Left ventricle myocardium superior (tissue), 1 donor: ENCODE measurements at places on chromosomes 1 and 21. TPM values are rescaled to one million over a fixed set of nuclear protein-coding genes. Genes with fewer than 3 reads are reported as not detected.

DNA sequence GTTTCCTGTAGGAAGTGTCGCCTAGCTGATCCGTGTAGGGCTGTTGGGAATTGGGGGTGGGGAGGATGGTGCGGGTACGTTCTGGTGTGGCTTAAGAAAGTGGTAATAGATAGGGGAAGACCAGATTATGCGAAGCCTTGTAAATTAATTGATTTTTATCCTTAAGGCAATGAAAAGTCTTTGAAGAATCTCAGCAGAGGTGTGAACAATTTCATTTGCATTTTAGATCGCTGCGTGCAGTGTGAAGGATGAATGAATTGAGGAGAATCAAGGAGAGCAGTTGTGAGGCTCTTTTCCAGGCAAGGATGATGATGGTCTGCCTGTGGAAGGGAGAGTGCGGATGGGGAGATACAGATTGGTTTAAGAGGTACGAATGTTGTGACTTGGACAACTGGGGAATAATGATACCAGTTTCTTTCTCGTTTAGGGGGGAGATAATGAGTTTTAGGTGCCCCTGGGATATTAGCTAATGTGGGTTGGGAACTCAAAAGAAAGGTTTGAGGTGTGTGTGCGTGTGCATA is 813 bp upstream of the DEDD start:
- DNase-seq: no peak

DNA sequence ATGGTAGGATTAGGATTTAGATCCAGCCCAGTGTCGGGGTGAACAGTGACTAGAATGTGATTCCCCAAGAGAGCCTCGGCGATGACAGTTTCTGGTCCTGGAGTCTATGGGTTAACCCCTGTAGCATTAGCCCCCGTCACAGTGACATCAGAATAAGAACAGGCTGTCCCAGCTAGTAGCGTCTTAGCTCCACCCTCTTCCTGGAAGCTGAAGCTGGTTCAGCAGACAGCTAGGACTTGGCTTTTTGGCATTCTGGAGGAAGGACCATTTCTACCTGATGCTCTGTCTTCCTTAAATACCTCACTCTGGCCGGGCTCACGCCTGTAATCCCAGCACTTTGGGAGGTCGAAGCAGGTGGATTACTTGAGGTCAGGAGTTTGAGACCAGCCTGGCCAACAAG is 5.0 kb downstream of the NDUFS2 start:
- peak; percentile 46 for DNase-seq

DNA sequence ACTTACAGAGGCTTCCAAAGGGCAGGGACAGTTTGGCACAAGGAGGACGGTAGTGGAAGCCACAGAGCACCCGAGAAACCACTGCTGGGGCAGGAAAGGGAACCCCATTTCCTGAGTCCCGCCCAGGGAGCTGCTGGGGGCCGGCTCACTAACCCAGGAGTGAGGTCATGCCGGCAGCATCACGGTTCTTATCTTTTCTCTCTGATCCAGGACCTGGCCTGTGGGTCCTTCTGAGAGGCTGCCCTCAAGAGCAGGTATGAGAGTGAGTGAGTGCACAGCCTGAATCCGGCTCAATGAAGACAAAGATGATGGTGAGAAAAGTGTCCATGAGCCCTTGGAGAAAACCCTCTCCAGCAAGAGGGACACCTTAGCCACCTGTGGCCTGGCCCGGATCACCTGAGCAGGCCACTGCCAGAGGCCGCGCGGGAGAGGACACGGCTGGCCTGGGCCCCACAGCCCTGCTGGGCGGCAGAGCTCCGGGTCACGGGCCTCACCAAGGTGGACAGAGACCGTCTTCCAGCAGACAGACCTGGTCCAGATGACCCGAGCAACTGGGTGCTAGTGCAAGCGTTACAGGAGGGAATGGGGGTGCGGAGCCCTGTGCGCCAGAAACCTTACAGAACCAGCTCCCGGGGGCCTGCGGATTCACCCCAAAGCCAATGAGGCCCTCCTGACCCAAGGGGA is 94.9 kb downstream of the RIPK4 start:
- no peak for DNase-seq

DNA sequence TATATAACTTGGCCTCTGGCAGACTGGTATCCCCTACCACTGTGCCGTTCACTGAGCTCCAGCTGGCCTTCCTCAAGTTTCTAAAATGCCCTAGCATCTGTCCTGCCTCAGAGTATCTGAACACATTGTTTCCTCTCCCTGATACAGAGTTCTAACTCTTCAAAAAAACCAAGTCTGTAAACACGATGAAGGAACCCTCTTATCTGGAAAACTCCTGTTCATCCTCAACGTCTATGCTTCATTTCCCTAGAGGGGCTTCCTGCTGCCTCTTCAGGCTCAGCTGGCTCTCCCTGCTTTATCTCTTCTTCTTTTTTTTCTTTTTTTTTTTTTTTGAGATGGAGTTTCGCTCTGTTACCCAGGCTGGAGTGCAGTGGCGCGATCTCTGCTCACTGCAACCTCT is 5.6 kb downstream of the BSDC1 start:
- DNase-seq: no peak

C1QTNF12 gene
- 0.50 TPM for total RNA-seq

HCRTR1 gene
- total RNA-seq: 0.67 TPM

DCDC2B gene
- not detected for total RNA-seq
